ENCODE measurements at places on chromosomes 3 and 15.

- no peak for DNase-seq
Measured at GRCh38 chr3:173826901-173827609, 429.5 kb downstream of the NLGN1 start.

DNA sequence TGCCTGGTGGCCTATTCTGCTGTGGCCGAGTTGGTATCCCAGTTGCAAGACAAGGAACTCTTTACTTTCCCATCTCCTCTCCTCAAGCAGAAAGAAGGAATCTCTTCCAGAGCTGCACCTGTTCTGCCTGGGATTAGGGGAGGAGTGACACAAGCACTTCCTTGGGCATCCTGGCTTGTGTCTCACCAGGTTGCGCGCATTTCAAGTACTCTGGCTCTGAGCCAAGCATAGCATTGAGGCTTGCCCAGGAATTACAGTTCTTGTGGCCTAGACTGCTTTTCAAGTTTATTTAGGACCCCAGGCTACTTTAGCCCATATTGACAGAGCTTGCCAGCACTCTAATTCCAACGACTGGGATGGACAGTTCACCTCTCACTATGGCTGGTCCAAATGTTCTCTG, 150.5 kb downstream of the RSRC1 start:
- DNase-seq = no peak

DNA sequence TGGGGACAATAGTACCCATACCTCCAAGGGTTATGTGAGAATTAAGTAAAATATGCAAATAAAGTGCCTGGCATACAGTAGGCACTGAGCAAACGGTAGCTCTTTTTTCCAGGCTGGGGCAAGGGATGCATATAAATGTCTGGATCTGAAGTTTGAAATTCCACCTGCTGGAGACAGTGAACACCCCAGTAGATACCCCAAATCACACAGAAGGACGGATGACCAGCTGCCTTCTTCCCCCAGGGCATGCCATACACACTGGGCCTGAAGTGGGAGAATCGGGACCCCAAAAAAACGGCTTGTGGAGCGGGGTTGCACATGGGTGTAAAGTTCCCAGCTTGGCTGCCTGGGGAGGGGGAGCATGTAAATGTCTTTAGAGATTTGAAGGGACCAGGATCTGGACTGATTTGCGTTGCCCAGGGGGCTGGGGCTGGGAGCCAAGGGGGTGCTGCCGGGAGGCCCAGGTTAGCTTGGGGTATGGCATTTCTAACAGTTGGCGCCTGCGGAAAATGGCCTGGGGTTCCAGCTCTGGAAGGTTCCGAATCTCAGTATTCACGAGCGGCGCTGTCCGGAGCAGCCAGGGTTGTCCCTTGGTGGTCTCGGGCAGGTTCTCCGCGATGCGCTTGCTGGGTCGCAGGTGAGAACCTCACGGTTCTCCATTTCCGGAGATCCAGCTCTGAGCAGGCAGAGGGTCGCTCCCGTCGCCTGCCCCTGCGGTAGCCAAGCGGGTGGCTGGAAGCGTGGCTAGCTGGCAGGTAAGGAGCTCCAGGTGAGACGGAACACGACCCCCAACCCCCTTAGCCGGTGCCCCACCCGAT, 42.6 kb upstream of the POLG start:
- DNase-seq = no peak

DNA sequence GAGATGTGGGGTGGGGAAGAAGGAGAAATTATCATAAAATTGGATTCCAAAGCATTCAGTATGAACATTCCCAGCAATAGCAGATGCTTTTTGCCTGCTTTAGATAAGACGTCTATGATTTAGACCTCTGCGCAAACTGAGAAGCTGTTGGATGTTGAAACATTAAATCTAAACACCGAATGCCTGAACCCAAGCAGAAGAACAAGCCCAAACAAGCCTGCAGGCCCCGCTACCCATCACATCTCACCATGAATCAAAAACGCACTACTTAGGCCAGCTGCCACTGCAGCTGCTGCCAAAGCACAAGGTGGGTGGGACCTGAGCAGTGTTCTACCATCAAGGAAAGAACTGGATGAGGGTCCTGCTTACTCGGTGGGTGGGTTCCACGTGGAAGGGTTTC, 24.4 kb upstream of the THBS1 start:
- DNase-seq = no peak

GRCh38 chr3:112136959-112137693, 4.1 kb upstream of the GCSAM start:
- peak; percentile 23 for DNase-seq

DNA sequence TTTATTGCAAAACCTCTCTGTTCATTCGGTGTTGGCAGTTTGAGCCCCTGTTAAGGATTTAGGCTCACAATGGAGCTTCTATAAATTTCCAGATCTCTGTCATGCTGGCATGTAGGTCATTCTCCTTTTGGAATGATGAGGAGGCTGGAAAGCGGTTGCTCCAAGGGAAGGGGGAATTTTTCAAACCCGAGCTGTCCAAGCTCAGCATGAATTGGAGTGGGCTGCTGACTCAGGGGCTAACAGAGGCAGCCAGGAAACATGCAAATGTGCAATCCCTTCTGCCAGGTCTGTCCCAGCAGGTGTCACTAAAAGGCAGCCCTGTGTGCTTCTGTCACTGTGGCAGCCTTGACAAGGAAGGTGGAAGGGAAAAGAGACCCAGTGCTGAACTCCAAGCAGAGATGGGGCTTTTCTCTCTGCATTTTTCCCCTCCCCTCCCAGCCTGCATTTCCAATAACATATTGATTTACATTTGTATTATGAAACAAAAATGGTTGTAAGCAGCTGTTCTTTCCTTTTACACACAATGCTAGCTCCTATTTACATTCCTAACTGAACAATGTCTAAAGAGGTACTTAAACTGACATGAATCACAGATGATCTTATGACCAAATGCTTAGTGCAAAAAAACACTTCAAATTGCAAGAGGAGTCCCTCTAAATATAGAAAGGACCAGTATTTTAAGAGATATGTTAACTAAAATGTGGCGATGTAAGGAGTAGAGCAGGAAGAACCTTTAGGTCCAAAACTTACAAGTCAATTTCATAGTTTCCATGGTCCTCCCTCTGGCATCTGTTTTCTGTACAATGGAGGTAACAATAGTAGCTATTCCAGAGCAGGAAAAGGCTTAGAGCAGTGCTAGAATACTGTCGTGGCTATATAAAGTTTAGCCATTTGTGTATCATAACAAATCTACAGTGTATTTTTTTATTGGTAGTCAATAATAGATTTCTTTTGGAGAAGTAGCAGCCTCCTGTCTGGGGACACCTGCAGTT, 84.5 kb upstream of the ATP10A start:
- no peak for DNase-seq

GRCh38 chr3:190301591-190301990, 20.7 kb downstream of the CLDN1 start:
- DNase-seq = no peak

DNA sequence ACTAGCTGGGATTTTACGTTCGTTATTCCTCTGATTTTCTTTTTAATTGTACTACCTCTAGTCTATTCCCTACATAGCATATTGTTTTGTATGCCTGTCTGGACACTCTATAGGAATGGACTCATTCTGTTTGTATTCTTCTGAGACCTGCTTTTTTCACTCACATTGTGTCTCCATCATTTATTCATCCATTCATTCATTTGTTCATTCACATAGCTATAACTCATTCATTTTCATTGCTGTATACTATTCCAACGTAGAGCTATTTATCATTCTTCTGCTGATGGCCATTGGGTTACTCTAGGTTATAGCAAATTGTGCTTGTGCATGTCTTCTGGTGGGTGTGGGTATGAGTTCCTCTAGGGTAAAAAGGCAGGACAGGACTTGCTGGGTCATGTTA, 74.0 kb upstream of the SLC6A6 start:
- no peak for DNase-seq

DNA sequence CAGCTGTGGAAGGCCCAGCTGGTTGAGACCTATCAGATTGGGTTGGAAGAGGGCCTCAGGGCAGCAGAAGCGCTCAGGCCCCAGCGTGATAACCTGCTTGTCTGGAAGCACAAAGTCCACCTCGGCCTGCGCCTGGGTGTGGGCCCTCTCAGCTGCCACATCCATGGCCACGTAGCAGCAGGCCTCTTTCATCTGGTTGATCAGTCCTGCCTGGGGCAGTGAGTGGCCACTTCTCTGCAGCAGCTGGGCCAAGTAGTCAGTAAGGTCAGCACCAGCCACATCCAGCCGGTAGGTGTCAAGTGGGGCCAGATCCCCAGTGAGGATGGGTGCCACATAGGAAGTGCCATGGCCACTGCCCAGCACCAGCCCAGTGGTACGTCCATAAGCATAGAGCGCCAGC, 3.9 kb upstream of the CAMKV start:
- DNase-seq = no peak

DNA sequence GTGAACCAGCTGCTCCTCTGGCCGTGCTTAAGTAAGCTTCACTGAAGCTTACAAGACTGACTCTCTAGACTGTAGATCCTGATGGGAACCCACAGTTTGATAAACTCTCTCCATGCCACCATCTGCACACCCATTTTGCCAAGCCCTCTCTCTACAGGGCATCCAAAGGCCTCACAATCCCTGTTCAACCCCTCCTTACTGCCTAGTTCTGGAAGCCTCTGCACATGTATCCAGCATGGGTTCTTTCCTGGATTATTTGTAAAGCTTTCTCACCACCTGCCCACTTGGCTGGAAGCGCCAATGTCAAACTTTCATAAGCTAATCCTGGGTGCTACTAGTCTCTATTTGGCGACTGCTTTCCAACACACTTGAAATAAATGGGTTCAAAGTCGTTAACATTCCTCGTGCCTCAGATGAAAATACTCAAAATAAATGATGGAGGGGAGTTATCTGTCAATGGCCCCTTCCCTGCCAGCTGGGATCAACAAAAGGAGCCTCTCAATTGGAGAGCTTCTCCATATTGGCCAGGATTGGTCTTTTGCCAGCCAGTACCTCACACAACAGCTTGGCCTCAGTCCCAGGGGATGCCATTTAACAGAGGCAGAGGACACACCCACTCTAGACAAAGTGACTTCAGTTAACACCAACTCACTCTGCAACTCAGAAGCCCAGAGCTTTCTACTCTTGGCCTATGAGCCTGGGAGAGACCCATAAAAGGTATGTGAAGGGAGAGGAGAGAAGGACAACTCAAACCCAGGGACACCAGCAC, 48.1 kb downstream of the SH3BP5 start:
- no peak for DNase-seq

- DNase-seq = no peak
Measured at GRCh38 chr3:45878124-45878523, 8.2 kb upstream of the CCR9 start.

DNA sequence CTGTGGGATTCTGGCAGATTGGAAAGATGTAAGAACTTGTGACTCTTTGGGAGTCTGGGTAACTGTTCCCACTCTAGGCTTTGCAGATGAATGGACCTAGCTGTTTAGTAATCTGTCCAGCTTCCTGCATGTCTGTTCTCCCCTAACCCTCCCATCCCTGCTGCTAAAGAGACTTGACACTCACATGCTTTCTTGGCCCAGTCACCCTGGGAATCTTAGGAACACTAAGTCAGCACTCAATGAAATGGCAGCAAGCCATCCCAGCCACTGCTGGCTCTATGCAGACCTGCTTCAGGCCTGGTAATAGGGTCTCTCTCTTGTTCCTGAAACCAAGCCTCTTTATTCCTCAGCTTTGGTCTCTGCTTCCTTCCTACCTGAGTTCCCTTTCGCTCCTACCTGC, 63.7 kb upstream of the THSD4 start:
- DNase-seq = no peak

- no peak for DNase-seq
Measured at GRCh38 chr3:430186-430585, 233.6 kb downstream of the CHL1 start.

- DNase-seq = no peak
Measured at GRCh38 chr3:167559924-167560323, 86.1 kb upstream of the SERPINI2 start.

- DNase-seq = no peak
Measured at GRCh38 chr15:91688811-91689210, 164.7 kb upstream of the SLCO3A1 start.

All from stimulated activated CD4-positive, alpha-beta T cell treated with anti-CD3 and anti-CD28 coated beads, Interleukin-1b, Interleukin-23, amount 100 ng/mL, for 48 hours (primary cell).